Activated B cell treated with CpG ODN at 0.5 μM for 24 hours (primary cell): ENCODE measurements at places on chromosomes 4 and X.

DNA sequence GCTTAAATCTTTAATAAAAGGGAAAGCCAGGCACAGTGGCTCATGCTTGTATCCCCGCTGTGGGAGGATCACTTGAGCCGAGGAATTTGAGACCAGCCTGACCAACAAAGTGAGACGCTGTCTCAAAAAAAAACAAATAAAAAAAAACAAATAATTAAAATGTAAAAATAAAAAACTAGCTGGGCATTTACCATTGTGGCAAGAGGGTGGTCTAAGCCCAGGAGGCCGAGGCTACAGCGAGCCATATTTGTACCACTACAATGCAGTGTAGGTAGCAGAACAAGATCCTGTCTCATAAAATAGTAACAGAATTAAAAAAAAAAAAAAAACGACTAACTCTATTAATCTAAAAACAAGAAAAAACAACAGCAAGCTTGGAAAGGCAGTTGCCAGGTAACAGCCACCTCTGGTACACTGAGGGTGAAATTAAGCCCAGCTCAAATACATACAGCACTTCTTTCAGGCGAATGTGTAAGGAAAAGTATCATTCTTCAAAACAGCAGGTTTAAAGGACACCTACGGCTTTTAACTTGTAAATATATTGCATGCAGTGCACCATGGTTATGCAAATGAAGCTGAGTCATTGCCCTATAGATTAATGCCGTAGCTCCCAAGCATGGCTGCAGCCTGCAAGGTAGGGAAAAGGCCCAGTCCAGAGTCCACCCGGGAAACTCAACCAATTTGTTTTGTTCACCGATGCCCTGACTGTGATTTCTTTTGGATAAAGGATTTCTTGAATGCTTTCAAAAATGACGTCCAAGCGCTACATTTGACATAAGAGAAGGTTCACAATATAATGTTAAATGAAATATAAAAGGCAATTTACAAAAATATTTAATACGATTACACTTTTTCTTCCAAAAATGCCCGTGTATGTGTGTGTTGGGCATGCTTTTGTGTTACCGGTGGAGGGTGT, 14.5 kb upstream of the TXLNG start:
- DNase-seq, result no peak

GRCh38 chrX:78493180-78493579, 165.8 kb upstream of the CYSLTR1 start:
- DNase-seq, result no peak

- DNase-seq, result no peak
Observed at GRCh38 chrX:22163326-22163725, 109.4 kb upstream of the CBLL2 start.

- DNase-seq, result no peak
Observed at GRCh38 chr4:153647975-153648374, 36.1 kb upstream of the TLR2 start.

DNA sequence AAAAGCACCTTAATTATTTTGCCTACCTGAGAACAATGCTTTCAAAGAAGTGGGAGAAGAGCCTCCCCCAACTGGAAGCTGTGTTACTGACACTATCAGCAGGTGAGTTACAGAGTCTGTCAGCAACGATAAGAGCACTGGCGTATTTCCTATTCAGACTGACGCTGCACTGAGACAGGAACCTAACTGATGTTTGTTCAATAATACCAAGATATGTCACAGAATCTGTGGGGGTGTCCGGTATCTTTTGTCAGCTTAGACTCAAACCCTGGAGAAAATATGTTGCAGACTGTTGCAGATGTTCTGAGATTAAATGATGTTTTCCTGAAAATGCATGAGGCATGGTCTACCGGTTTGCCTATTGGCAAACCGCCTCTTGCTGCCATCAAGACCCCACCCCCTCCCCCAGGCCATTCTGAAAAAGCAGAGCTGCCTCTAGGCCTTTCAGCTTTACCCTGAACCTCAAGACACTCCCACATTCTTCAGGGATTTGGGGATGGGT, 115.2 kb upstream of the KIT start:
- DNase-seq, result no peak

DNA sequence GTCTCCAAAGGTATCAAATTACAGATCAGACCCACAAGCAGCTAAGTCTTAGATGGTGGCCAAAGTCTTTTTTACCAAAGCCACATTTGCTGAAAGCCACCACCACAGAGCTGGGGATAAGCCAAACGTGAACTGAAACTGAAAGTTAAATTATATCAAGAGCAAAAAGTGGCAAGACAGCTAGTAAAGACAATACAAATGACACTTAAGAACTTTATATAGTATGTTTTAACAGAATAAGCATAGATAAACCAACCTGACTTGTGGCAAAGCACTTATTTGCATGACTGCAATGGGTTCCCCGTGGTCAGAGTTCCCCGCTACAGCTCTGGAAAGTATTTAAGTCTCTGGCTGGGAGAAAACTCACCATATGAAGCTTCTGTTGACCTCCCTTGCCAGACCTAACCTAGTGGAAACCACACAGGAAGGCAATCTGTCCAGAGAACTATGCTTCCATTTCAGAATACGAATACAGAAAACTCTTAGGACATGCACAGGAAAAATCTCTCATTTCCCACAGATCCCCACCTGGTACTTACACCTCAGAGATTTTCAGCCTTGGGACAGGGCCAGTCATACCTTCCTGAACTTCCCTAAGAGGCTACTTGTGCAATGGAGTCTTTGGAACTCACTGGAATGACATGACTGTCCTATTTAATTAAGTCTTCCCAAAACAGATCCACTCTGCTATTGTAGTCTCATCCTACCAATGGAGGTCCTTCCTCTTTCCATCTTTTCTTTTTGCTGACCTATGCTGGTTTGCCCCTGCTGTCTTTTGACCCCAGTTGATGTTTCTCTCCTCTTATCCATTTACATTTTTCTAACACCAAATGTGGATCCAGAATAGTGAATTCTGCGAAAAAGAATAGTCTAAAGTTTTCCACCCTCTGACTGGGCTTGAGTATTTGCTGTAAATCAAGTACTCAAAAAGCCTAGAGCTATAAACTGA, 225.1 kb downstream of the NR3C2 start:
- no peak for DNase-seq

GRCh38 chr4:183599284-183599683, 59.7 kb downstream of the RWDD4 start:
- DNase-seq, result no peak

DNA sequence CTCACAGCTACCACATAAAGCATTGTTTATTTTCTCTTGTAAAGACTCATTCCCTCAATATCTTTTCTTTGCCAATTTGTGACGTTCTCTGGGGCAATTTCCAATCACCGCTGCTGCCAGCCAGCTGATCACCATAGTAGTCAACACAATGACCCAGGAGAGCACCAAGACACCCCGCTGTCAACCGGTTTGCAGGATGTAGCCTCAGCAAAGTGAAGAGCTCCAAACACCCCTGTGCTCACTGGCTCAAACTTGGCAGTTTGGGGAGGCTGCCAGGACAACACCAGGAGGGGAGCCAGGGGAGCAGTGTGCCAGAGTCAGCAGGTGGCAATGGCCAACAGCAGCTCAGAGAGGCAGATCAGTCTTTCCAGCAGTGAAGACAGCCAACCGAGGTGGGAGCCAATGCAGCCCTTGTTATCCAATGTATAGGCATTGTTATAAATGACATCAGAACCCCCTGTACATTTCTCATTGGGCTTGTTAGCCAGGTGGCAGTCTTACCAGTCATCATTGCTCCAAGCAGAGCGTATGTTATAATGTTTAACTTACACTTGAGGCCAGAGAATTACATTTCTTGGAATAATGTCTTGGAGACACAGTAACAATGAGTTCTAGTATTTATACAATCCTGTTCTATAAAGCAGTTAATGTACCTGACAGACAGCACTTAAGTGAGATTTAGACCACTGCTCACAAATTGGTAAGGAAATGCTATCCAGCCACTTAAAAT, 274.9 kb upstream of the GK2 start:
- DNase-seq, result no peak

DNA sequence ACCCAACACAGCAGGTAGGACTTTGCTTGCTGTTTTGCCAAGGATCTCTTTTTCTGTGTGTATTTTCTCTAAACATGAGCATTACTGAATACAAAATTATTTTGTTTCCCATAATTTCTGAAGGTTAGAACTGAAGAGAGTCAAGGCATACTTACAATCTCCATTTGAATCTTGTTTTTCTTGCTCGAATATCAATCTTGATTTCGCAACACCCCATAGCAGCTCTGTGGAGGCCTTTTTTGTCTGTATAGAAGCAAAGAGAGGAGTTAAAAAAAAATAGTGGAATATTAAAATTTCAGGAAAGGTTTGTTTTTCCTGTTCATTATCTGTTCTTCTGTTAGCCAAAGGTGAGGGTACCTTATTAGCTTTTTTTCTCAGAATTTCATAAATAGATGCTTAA, 92.9 kb downstream of the TNIP2 start:
- DNase-seq, result no peak

DNA sequence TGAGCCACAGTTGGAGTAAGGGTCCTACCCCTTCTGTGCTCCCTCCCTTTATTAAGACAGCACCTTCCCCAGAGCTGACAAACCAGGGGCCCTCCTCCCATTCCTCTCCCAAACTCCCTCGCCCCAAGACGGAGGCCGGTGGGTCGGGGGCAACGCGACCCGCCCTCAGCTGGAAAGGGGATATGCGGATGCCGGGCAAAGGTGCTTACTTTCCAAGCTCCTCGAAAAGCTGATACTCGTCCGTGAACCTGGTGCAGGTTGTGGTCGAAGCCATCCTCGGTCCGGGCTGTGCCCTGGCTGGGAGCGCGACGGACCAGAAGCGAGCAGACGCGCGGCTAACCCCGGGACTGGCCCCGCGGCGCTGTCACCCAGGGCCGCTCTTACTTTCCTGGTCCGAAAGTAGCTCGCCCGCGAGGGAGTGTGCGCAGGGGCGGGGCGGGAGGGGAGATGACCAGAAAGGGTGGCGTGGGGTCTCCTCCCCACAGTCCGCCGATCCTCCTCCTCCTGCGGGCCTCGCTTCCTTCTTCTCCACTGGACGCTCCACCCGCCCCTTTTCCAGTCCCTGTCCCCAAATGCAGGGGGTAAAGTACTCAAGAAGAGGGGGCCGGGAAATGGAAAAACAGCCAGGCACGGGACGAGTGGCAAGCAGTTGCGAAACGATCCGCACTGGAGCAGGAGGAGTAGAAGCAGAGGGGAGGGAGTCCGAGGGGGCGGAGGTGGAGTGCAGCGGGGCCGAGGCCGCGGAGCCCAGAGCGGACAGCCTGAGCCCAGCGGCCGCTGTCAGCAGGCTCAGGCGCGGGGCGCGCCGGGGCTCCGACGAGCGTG, 531 bp downstream of the CAMK2D start:
- peak; percentile 55 for DNase-seq

GRCh38 chrX:119604766-119605463, 1.3 kb downstream of the NKRF start:
- no peak for DNase-seq

- DNase-seq, result no peak
Observed at GRCh38 chr4:118284169-118284568, 68.6 kb downstream of the PRSS12 start.

GRCh38 chrX:40831750-40832149, 96.4 kb upstream of the MED14 start:
- no peak for DNase-seq

DNA sequence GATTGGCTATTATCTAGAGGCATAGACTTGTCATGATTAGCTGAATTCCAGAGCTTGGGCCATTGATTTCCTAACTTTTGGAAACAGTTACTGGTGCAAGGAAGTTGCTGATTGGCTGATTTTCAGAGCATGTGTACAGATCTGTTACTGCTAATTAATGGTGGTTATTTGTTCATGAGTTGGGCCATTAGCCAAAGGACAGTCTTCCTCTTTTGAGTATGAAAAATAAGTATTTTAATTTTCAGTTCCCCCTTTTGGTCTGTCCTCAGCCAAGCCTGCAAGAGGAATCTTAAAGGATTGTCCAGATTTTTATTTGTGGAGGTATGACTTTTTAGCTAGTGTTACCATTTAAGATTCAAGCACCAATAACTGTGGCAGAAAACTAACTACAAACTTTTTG, 7.0 kb upstream of the DSPP start:
- no peak for DNase-seq

DNA sequence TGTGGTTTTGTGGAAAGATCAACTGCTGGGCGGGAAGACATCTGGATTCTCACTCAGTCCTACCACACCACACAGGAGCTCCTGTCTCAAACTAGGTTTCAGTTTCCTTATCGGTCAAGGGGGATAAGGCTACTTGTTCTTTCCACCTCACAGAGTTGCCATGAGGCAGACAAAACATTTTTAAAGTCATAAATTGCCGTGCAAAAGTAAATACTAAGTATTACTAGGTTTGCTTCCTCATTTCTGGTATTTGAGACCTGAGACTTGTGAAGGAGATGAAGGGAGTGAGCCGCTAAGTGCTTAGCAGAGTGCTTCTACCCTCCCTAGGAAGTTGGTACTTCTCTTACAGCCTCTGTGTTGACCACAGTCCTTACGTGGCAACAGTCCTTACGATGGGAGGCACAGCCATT, 1.5 kb downstream of the LAP3 start:
- DNase-seq, result no peak

DNA sequence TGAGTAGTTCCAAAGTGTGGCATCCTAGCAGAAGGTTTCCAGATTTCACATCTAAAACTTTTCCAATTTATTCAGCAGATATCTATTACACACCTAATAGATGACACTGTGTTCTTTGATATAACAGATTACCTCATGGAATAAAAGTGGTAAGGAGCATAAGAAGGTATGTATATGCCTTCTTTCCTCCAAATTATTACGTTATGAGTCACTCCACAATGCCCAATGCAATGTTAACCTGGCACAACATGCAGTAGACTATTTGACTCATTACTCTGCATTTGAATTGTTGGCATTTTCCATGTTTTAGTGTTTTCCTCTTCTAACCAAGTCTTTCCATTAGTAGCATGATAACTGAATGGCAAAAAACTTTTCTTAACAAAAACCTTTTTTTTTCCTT, 383.6 kb downstream of the ADGRL3 start:
- DNase-seq, result no peak

DNA sequence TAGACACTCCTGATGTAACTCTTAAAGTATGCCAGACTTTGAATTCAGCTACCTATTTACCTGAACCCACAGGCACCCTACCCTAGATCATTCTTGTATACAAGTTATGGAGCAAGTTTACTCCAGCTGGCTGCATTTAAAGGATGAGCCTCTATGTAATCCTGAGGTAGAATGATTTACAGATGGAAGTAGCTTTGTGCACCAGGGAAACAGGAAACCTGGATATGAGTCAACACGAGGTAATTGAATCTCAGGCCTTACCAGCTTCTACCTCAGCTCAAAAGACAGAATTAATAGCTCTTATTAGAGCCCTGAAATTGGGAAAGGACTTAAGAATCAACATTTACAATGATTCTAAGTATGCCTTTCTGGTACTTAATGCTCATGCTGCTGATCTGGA, 119.8 kb downstream of the AGTR2 start:
- DNase-seq, result no peak

- no peak for DNase-seq
Observed at GRCh38 chr4:106017975-106018374, 122.7 kb downstream of the NPNT start.

- DNase-seq, result no peak
Observed at GRCh38 chr4:88158038-88158488, 376 bp downstream of the ABCG2 start.
